WTC11 (cell line): ENCODE measurements at places on chromosomes 2 and 18.

GRCh38 chr2:217694291-217694690 lies 308.5 kb downstream of the TNS1 start:
- no peak for DNase-seq

GRCh38 chr2:101152272-101153076 lies 1.3 kb upstream of the TBC1D8 start:
- peak; percentile 58 for DNase-seq

- no peak for DNase-seq
These were observed 132.2 kb downstream of the TDRD15 start for GRCh38 chr2:21256006-21256405.

DNA sequence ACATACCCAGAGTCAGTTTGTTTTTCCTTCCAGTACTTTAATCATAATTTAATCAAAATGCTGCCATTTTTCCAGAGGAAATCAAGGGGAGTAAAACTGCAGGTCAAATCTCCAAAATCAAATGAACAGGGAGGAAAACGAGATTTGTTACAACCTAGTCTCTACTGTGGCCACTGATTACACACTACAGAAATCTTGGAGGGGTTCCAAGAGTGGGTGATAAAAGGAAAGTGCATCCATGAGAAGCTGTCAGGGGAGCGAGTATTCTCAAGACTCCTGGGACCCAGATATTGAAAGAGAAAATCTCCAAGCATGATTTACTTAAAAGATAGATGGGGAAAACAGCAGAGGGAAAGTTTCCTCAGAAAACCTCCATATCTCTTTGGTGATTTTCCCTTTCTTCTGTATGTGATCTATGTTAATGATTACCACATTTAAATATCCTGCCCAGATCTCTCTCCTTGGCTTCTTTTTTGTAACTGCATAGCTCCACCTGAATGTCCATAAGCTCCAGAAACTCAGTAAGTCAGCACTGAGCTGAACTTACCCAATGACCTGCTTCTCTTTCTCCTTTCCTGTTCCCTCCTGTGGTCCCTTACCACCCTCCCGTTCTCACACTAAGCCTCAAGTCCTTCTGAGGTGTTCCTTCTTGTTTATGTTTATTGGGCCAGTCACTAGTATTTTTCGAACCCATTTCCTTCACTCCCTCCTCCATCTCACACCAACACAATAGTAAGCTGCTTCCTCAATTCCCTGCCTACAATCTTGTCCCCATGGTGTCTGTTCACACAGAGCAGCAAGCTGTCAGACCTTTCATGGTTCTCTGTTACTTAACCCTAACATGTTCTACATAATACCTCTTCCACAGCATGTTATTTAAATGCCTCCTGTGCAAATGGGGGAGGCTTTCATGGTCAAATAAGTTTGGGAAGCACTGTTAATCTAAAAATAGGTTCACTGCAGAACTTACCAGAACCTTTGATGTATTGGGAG lies 73.9 kb upstream of the TWSG1 start:
- DNase-seq, result no peak

DNA sequence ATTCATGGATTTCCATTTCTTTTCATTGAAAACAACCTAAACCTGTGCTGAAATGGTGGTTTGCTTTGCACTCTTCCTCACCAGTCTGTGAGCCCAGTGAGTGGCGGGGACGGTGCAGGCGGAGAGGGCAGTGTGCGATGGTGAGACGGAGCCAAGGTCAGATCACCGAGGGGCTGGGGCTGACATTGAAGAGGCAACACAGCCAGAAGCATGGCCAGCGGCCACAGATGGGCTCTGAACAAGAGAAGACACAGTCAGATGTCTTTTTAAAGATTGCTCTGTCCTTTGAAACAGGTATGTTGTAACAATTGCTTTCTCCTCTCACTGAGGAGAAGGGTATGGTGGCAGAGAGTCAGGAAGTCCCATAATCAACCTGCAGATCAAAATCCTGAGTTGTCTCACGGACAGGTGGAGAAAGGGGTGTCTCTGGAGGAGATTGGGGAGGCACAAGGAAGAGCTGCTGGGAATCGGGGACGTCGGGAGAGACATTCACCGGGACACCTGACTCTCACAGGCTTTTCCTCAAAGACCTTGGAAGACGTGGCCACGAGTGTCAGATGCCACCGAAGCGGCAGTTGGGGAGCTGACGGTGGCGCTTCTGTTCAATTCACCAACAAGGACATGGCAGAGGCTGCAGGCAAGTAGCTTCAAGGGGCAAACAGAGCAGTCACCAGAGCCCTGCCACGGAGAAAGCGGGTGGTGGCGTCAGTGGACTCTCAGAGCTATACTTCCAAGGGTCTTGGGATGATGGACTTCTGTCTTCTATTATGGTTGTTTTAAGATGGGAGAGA lies 12.1 kb upstream of the ZNF516 start:
- no peak for DNase-seq

- DNase-seq, result no peak
These were observed 128.9 kb upstream of the ITGB6 start for GRCh38 chr2:160328811-160329527.

- no peak for DNase-seq
These were observed 28.1 kb upstream of the NOTO start for GRCh38 chr2:73174244-73174643.

DNA sequence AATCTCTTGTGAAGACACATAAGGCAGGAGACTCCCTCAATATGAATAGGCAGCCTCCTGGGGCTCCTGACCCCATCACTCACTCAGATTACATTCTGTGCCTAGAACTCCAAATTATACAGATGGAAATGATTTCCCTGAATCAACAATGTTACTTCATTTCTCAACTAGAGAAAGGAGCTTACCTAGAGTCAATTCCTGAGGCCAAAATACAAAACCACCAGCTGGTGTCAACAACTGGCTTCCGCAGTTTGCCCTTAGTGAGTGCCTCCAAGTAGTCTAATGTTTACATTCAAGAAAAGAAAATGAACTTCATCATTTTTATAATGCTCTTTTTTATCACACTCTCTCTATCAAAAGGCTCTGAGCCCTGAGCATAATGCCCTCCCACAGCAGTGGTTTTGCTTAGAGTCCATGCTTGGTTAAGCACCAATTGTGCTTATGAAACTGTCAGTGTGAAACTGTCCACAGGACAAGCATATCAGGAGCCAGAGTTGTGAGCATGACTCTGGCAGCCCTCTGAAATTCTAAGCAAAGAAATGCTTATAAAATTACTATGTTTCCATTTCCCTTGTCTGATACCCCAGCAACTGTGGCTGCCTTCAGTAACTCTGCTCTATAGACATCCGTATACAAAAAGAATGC lies 305.7 kb upstream of the PKDCC start:
- no peak for DNase-seq
